ENCODE measurements at places on chromosomes 3 and 15. TPM values are rescaled to one million over a fixed set of nuclear protein-coding genes. Genes with fewer than 3 reads are reported as not detected.

Gene ILDR1
- not detected for total RNA-seq

Gene C3orf80
- total RNA-seq = not detected

Gene MRAS
- 0.13 TPM for total RNA-seq

Gene ST3GAL6
- total RNA-seq = not detected

Gene HHATL
- not detected for total RNA-seq

Gene DPPA2
- not detected for total RNA-seq

Gene GOLGA8R
- 5.8 TPM for total RNA-seq

Gene SNTN
- not detected for total RNA-seq

Gene PLA2G4B
- total RNA-seq = 64.9 TPM

Gene GOLGA8J
- total RNA-seq = 0.36 TPM

Gene SLC6A1
- total RNA-seq = not detected

Gene FAM3D
- not detected for total RNA-seq

Gene SLC9A9
- total RNA-seq = 10.9 TPM

Gene SV2B
- total RNA-seq = 0.05 TPM
